Stimulated activated effector memory CD8-positive, alpha-beta T cell treated with anti-CD3 and anti-CD28 coated beads, Interleukin-12 subunit alpha, Interleukin-12 subunit beta, amount 100 ng/mL, for 72 hours (primary cell): ENCODE measurements at places on chromosomes 7 and 10.

DNA sequence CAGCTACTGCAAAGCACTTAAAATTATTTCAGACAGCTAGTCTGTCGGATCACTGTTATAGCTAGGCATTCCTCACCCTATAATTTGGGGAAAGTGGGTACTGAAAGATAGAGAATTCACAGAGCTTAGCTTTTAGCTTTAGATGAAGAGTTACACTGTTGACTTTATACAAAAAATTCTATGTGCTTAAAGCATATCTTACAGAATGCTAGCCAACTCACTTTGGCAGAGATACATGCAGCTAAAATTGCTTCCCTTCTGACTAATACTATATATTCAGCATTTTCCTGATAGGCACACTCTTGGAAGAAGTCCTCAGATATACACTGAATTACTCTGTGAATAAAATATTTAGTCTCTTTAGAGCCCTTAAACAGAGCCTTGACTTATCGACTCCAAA is 353.5 kb upstream of the STEAP1 start:
- DNase-seq: no peak

- no peak for DNase-seq
These were observed 3.7 kb downstream of the CFAP46 start for GRCh38 chr10:132938472-132939339.

- DNase-seq: no peak
These were observed 6.3 kb downstream of the WNT16 start for GRCh38 chr7:121334875-121335648.

- DNase-seq: no peak
These were observed 93.7 kb downstream of the TRIM24 start for GRCh38 chr7:138553805-138554204.

GRCh38 chr7:8142477-8142876 is 119.5 kb downstream of the ICA1 start:
- DNase-seq: no peak

- no peak for DNase-seq
These were observed 268.9 kb downstream of the CSTF2T start for GRCh38 chr10:51430506-51430905.

- DNase-seq: no peak
These were observed 33.5 kb downstream of the RSBN1L start for GRCh38 chr7:77729574-77730348.

GRCh38 chr10:60388709-60389301 is 870 bp downstream of the ANK3 start:
- no peak for DNase-seq

GRCh38 chr10:11538834-11539190 is 72.6 kb downstream of the USP6NL start:
- DNase-seq: no peak

DNA sequence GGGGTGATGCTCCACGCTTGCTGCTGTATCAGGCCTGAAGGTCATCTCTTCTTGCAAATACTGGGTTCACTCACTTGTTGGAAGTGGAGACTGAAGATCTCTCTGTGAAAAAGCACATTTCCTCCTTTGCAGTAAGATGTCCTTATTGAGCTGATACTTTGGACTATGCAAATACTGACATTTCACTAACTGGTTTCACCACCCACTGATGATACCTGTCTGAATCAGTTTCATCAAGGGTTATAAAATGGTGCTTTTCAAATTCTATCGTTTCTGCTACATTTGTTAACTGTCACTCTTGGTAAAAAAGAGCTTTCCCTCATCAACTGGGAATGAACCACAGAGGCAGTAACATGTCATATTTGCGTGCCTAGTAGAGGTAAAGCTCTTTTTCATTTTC is 35.5 kb downstream of the RAB19 start:
- no peak for DNase-seq

DNA sequence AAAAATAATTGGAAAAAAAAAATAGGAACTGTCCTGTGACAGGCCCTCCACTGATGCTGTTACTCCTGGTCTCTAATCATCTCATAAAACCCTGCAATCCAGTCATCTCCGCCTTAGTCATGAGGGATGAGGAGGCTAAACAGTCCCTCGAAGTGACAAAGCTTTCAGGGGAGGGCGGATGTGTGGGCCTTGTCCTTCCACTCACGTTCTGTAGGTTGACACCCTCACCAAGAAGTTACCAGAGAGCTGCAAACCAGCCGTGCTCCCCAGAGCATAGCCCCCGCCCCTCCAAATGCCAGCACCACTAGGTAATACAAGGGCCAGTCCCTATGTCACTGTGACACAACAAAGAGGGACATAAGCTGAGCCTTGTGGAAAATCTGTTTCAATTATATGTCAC is 11.9 kb downstream of the COBL start:
- DNase-seq: peak; percentile 10

- no peak for DNase-seq
These were observed 87.7 kb downstream of the PIK3CG start for GRCh38 chr7:106952658-106953231.

GRCh38 chr7:126569402-126569801 is 683.3 kb downstream of the GRM8 start:
- DNase-seq: no peak

GRCh38 chr10:118214776-118215175 is 127.3 kb downstream of the FAM204A start:
- DNase-seq: no peak

- no peak for DNase-seq
These were observed 114.4 kb upstream of the SVIL start for GRCh38 chr10:29749150-29749549.

- DNase-seq: no peak
These were observed 151.5 kb downstream of the SLIT1 start for GRCh38 chr10:97034301-97034700.
